ENCODE measurements at places on chromosomes 3 and 15.

- DNase-seq, result no peak
Measured at GRCh38 chr15:71962537-71962936, 152.2 kb downstream of the NR2E3 start.

DNA sequence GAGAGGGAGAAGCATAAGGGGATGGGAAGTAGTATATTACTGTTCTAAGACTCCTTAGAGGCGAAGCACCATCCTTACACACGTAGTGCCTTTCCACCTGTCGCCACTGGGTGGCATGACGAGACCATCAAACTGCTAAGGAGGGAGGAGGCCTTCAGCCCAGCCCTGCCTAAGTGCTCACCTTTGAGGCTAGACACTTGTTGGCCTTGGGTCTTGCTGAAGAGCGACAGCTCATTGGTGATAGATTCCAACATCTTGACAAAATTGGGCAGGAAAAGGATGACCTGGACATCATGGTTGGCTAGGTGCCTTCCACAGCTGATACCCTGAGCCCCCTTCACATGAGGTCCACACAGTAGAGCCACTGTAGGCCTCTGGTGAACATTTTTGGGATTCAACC lies 19.6 kb downstream of the CLK3 start:
- peak; percentile 47 for DNase-seq

GRCh38 chr3:145817870-145818483 lies 343.0 kb downstream of the PLOD2 start:
- DNase-seq, result no peak

DNA sequence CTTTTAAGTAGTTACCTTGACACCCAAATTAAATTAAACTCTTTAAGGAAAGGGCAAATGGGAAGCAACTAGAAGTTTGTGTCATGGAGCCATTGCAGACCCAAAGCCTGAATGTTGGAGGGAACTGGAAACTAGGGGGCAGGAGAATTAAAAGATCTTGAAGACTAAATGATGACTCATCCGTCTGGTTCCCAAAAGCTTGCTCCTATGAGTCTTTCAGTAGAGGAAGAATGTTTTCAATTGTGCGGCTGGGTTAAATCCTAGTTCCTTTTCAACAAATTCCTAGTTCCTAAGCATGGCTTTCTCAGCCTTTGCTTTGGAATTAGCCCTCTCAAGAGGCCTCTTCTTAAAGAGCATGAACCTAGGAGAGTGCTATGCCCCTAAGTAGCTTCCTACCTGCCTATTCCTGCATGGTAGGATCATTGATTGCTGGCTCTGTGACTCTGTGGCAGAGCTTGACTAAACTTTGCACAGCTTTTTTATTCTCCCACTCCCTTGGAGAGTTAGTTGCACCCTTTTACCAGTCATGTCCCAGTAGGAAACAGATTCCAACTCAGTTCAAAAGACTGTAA lies 17.7 kb downstream of the CLEC3B start:
- DNase-seq, result peak; percentile 41

- DNase-seq, result no peak
Measured at GRCh38 chr3:138445236-138445635, 10.8 kb downstream of the ESYT3 start.
